ENCODE measurements at places on chromosomes 2 and 18.

- no peak for DNase-seq
Observed at GRCh38 chr18:79784071-79784913, 13.4 kb upstream of the KCNG2 start.

- DNase-seq, result no peak
Observed at GRCh38 chr2:168849610-168850009, 40.6 kb downstream of the SPC25 start.

GRCh38 chr2:175575346-175576258 is 394.1 kb upstream of the ATP5MC3 start:
- DNase-seq, result no peak

DNA sequence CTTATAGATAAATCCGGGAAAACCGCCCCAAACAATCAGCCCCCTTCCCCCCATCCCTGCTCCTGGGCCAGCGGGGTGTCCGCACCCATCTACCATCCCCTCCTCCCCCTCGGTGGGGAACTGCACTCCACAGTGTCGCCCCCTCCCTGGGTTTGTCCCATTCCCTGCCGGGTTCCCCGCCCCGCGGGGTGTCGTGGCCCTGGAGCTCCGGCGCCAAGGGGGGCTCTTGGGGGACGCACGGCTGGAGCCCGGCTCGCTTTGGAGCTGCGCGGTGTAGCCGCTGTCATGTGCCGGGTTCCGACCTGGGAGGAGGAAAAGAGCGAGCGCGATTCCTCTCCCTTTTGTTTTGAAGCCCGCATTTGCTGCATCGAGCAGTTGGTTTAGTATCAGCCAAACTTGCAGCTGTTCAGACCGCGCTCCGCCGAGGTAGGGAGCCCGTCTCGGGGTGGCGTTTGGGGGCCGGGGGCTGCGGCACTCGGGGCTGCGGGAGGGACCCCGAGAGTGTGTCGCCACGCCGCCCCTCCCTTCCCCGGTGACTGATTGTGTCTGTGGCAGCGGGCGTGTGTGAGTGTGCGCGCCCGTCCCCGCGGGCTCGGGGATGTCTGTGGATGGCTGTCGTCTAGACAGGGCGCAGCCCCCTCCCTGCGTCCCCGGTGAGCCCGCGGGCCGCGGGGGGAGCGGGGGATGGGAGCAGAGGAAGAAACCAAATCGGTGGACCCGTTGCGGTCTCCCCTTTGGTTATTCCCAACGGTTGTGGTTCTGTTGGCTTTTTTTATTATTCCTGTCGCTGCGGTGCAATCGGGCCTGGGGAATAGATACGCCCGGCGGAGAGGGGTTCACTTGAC is 797 bp downstream of the CTIF start:
- DNase-seq, result no peak

DNA sequence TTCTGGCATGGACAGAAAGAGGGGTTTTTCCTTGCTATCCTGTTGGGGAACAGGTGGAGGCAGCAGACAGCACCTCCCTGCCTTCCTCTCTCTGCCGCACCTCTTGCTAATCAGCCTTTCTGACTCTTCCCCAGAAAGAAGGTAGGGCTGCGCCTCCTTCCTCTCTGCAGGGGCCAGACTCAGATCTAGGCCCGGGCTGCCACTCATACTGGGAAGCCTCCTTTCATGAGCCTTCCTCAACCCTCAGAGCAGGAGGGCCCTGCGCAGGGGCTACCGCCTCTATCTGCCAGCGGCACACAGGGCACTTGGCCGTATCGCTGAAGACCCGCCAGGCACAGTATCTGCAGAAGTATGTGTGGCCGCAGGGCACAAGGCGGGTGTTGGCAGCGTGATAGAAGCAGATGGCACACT is 7.1 kb downstream of the NEURL3 start:
- no peak for DNase-seq

- no peak for DNase-seq
Observed at GRCh38 chr18:10900435-10900834, 248.9 kb downstream of the PIEZO2 start.
